Spinal cord (tissue), 10 donors: ENCODE measurements at places on chromosomes 1 and 21. TPM values are rescaled to one million over a fixed set of nuclear protein-coding genes. Genes with fewer than 3 reads are reported as not detected.

The YBX1 gene
- polyA plus RNA-seq, result 1,395 TPM

DNA sequence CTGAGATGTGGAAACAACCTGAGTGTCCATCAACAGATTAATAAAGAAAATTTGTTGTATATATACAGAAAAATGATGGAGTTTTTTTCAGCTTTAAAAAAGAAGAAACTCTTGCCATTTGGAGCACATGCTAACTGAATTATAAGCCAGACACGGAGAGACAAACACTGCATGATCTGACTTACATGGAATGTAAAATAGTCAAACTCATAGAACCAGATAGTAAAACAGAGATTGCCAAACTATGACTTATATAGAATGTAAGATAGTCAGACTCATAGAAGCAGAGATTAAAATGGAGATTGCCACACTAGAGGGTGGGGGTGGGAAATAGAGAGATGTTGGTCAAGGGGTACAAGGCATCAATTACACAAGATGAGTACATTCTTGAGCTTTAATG, 1786.6 kb downstream of the PLA2G4A start:
- no peak for DNase-seq

DNA sequence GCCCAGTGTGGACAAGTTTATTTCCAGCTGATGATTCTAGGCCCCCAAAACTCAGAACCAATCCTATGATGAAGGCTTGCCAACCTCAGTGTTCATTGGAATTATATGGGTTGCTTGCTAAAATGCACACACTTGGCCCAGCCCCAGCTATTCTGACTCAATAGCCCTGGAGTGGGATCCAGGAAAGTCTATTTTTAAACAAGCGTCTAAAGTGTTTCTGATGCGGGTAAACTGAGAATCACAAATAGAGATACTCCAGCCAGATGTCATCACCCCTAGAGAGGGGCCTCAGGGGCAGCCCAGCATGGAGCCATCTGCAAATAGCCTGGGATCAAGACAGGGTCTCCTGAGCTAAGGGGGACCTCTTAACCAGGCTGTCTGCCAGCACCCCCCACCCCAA, 46.0 kb downstream of the PKP1 start:
- DNase-seq, result no peak

The MTX1 gene
- polyA plus RNA-seq, result 35.8 TPM

GRCh38 chr1:29352719-29353420, 116.5 kb downstream of the PTPRU start:
- DNase-seq, result no peak

The CFHR3 gene
- polyA plus RNA-seq, result 1.8 TPM

The CAMK2N1 gene
- 385 TPM for polyA plus RNA-seq

- DNase-seq, result no peak
Observed at GRCh38 chr1:83555871-83556270, 443.1 kb downstream of the TTLL7 start.

GRCh38 chr1:27557596-27558340, 46.2 kb downstream of the AHDC1 start:
- no peak for DNase-seq

The GNG4 gene
- 132 TPM for polyA plus RNA-seq

The C8A gene
- polyA plus RNA-seq, result not detected

- DNase-seq, result no peak
Observed at GRCh38 chr21:28154121-28154520, 838.6 kb downstream of the LTN1 start.

DNA sequence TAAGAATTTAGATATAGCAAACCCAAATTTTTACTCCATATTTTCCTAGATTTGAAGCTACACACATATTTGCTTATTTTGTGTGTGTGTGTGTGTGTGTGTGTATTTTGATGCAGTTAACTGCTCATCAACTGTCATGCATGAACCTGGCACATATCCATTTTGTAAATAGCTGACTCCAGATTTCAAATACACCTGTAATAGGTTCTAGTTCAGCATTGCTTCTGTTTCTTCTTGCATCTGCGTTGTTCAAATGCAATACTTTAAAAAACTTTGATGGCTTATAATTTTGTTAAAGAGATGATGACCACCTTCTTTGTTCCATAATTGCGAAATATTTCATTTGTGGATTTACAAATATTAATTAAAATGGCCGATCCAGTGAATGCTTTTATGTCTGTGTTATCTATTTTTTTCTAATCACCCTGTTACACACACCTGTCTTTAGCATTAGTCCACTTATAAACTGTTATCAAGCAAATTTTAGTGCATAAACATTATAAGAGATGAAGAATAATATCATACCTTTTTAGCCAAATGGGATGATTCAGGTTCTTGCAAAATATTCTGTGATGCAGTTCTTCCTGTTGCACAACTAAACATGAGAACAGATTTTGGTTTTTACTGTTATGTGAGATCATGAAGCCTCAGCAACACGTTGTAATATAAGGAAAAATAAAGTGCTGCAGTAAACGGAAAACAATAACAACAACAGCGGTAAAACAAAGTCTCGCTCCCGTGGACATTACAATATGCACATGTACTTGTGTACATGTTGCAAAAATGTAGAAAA, 12.7 kb upstream of the S100A11 start:
- DNase-seq, result no peak

- DNase-seq, result peak; percentile 43
Observed at GRCh38 chr1:69569576-69570328, 2.0 kb downstream of the LRRC7 start.

The PRCC gene
- 105 TPM for polyA plus RNA-seq

The AADACL4 gene
- not detected for polyA plus RNA-seq

- no peak for DNase-seq
Observed at GRCh38 chr1:151713874-151714273, 2.7 kb downstream of the CELF3 start.
